ENCODE measurements at places on chromosomes 5 and 9.

- DNase-seq: no peak
These were observed 45.6 kb upstream of the TRIM32 start for GRCh38 chr9:116641292-116642059.

- no peak for DNase-seq
These were observed 142.9 kb downstream of the AOPEP start for GRCh38 chr9:94869415-94869843.

- no peak for DNase-seq
These were observed 23.0 kb downstream of the DNAJA1 start for GRCh38 chr9:33048054-33048465.

DNA sequence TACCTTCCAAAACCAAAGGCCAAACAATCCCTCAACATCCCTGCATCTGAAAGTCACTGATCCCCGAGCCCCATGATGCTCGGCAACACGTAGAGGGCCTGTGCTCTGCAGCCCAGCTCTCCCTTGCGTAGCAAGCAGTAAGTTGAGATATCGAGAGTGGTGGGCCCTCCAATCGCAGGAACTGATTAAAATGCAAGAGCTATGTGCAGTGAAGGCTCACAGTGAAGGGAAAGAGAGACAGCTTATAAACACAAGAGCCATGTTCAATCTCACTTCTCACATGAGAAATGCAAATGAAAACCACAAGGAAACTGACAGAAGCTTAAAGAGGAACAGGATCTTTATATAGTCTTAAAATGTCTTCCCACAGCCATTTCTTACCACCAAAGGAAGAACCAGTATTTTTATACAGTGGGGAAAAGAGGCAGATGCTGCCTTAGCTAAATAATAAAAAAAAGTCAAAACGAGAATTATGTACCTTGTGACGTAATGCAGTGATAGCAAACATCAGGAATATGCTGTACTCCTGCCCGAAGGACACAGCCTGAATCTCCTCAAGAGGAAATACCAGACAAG, 24.6 kb downstream of the TTF1 start:
- DNase-seq: no peak

- DNase-seq: no peak
These were observed 42.5 kb downstream of the ADAM19 start for GRCh38 chr5:157533011-157533481.

GRCh38 chr5:109676920-109677319, 12.8 kb upstream of the MAN2A1 start:
- no peak for DNase-seq

DNA sequence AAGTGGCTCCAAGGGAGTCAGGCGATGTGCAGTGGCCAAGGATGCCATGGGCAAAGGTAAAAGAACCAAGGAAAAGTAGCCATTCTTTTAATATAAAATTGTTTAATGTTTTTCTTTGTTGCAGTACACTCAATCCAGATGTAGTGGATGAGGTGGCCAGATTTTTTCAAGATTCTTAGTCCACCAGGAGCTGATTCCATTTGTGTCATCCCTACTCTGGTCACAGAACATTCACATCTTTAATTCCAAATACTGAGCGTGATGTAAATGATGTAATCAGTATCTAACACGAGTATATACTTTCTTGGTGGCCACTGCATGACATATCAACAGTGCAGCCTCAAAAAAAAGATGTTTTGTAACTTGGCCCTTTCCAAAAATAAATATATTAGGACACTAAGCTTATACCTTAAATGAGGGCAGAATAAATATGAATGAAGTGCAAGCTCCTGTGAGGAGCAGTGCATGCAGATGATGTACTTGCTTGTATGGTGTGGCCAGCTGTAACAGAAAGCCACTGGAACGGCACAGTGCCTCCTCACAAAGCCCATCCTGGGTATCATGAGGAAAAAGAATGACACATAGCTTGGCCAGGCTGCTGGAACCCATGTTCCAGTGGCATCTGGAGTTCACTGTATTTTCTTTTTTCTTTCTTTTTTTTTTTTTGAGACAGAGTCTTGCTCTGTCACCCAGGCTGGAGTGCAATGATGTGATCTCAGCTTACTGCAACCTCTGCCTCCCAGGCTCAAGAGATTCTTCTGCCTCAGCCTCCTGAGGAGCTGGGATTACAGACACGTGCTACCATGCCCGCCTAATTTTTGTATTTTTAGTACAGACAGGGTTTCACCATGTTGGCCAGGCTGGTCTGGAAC, 6.5 kb upstream of the SPATA24 start:
- no peak for DNase-seq

GRCh38 chr9:134720796-134721195, 79.2 kb downstream of the COL5A1 start:
- no peak for DNase-seq

DNA sequence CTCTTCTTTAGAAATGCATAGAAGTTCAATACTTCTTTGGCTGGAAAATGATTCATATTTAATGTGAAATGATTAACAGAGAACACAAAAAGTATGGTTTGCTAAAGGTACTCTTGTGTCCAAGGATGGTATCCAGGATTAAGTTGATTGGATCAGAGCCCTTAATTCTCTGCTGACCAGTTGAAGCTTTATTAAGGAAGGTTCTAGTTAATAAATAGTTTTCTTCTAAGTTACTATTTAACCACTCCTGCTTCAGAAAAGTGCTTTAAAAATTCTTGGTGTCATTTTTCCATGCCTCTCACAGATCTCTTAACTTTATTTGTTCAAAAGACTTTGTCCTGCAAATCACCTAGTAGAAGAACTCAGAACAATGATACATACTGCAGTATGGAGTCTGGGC, 134.3 kb downstream of the MEF2C start:
- DNase-seq: no peak

GRCh38 chr5:158492841-158493242, 606.9 kb downstream of the EBF1 start:
- no peak for DNase-seq

DNA sequence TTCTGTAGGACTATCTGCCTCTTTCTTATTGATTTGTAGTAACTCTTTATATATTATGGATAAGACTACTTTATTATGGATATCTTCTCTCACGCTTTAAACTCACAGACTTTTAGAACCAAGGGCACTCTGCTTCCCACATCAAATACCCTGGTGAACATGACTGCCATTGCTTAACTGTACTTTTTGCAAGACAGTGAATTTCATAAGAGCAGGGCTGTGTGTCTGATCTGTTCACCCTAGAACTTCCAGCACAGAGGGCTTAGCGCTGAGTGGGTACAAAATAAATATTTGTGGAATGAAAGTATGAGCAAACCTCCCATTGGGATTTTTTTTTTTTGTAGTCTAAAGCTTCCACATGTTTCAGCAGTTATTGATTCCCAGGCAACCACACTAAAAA, 84.8 kb downstream of the CFAP77 start:
- no peak for DNase-seq

GRCh38 chr5:144210655-144211054, 40.0 kb downstream of the KCTD16 start:
- no peak for DNase-seq

- no peak for DNase-seq
These were observed 47.1 kb downstream of the LIX1 start for GRCh38 chr5:97095318-97095732.

DNA sequence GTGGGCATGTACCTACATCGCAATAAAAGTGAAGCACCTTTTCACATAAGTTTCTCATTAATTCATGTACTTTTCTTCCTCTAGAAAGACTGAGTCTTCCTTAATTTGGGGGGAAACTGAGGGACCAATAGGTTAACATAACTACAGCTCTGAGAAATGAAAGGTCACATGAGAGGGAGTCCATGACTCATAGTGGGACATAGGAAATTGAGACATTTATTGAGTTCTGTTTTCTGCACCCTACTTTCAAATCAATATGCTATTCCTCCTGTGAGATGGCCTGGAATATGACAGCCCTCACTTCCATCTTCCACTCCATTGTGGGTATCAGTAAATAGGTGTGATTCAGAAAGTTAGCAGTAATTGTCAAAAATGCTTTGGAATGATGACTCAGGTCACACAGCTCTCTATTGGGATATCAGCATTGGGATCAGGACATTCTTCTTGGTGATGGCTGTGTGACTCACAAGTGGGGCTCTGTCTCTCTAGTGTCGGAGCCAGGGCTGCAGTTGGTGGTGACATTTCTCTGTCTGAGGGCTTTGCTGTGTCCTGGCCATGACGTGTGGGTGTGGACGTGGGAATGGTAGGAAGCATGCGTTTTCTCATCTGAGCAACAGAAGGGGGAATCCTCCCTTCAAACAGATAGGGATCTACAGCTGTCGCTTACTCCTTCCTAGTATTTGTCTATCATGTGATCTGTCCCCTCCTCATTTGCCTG, 125.0 kb downstream of the TRIO start:
- DNase-seq: no peak

GRCh38 chr5:80094236-80094738, 59.1 kb downstream of the THBS4 start:
- DNase-seq: no peak

GRCh38 chr9:72680593-72681282, 159.3 kb downstream of the TMC1 start:
- DNase-seq: no peak

GRCh38 chr9:269081-269711, 54.5 kb downstream of the DOCK8 start:
- no peak for DNase-seq

DNA sequence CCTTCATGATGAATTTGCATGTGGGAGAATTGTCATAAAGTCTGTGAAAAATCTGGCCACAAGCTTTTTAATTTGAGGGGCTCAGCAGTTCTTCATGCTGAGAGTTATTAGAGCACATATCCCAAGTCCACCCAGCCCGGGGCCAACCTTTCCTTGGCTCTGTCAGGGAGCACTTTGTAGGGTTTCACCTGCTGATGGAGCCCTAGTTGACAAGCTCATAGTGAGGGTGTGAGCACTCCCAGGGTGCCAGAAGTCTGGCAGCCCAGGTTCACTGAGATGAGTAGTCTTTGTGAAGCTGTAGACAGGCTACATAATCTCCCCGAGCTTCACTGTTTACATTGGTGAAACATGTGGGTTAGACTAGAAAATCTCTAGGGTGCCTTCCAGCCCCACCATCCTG, 97.2 kb upstream of the NREP start:
- no peak for DNase-seq

GRCh38 chr9:134358662-134359319, 32.5 kb downstream of the RXRA start:
- no peak for DNase-seq

Data from stimulated activated CD4-positive, alpha-beta T cell treated with anti-CD3 and anti-CD28 coated beads, Interleukin-15, amount 100 ng/mL, for 1 hour (primary cell).